ENCODE measurements at places on chromosomes 2 and 18.

DNA sequence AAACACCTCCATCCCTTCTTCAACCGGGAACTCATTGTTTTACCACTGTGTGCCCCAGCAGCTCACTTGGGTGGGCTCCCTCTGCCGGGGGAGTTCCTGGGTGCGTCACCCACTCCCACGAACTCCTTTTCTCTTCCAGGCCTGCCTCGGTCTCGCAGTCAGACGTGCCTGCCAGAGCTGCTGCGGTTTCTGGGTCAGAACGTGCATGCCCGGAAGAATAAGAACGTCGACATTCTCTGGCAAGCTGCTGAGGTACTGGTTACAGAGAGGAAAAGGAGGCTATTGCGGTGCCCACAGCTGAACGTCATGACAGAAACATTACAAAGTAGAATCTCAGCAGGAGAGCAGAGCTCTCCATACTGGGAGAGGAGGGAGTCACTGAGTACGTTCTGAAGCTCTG, 35.6 kb downstream of the COA5 start:
- no peak for DNase-seq

DNA sequence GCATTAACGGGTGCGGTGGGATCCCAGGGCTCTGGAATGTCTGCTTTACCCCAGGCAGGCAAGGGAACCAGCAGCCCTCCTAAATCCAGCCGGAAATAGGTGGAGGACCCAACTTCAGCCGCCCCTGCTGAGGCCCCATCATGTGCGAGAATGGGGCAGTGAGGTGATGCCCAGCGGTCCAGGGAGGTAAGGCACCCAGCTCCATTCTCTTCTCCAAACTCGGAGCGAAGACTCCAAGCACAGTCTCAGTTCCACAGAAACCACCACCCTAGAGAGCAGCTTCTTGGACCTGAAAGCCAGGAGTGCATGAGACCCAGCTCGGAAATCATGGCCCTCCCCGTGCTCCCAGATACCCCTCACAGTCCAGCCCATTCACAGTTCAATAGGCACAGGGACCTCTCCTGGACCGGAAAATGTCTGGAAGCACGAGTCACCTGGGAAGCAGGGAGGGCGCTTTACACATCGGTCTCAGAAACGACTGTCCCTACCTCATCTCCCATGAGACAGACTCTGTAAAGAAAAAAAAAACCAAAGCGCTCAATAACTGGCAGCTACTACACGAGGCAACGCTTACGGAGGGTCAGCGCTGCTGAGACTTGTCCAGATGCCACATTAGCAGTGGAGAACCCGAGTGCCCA, 2.0 kb downstream of the SDC1 start:
- DNase-seq, result no peak

GRCh38 chr2:25310709-25310964, 31.1 kb downstream of the DNMT3A start:
- DNase-seq, result no peak

DNA sequence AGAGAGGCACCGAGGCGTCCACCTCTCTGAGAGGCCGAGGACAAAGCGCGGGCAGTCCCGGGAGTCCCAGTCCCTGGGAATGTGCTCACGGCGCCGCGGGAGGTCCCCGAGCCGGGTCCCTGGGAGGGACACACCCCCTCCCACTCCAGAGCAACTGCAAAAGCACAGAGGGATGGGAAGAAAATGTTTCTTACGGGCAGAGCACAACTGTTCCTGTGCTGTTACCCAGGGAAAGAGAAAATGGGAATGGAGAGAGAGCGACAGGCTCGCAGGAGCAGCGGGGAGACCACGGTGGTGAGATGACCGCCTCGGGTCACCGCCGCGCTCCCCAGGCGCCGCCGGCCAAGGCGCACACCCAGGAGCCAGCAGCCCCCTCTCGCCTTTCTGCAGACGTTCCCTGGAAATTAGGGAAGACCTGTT, 1.2 kb upstream of the BCL11A start:
- no peak for DNase-seq

DNA sequence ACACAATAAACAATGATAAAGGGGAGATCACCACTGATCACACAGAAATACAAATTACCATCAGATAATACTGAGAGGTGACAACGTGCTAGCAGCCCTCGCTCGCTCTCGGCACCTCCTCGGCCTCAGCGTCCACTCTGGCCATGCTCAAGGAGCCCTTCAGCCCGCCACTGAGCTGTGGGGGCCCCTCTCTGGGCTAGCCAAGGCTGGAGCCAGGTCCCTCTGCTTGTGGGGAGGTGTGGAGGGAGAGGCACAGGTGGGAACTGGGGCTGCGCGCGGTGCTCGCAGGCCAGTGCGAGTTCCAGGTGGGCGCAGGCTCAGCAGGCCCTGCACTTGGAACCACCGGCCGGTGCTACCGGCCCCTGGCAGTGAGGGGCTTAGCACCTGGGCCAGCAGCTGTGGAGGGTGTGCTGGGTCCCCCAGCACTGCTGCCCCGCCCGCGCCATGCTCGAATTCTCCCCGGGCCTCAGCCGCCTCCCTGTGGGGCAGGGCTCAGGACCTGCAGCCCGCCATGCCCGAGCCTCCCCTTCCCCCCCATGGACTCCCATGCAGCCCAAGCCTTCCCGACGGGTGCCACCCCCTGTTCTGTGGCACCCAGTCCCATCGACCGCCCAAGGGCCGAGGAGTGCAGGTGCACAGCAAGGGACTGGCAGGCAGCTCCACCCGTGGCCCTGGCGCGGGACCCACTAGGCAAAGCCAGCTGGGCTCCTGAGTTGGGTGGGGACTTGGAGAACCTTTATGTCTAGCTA, 340.0 kb upstream of the GULP1 start:
- DNase-seq, result no peak

DNA sequence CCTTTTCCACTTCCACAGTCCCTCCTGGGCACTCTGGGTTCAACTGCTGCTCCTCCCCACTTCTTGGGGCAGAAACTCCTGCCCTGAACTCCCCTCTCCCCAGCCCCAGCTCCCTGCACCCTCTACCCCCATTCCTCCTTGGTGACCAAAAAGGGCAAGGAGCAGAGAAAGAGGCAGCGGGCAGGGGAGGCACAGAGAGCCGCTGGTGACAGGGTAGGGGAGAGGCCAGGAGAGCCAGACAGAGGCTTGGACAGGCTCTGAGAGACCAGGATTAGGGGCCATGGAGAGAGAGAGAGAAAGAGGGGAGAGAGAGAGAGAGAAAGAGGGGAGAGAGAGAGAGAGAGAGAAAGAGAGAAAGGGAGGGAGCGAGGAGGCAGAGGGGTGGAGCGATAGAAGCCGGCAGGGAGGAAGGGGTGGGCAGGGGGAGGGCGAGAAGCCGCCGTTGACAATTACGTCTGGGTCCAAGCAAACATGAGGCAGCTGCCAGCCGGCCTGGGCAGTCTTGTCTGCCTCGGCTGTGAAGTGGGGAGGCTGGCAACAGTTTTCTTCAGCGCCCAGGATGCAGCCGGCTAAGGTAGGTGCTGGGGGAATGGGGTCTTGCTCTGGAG, at the start of gene KCNIP3:
TSS of gene KCNIP3 (plus strand) at position 468 of the 608 bp plus-strand sequence. CDS start at position 560, 92 bp downstream.
- no peak for DNase-seq

DNA sequence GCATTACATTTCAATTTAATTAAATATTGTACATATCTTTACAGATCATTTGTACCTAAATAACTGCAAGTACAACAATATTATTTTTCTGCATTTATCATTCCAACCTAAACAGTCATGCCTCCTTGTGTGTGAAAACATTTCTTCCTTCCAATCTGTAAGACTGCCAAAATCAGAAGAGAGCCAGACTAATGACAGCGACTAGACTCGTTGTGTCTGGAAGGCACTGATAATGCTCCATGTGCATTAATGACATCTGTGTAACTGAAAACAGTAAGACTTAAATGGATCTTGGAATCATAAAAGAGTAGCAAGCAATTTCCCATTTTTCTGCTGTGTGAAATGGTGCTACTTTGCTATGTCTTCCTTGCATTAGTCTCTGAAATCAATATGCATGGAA, 278.0 kb upstream of the DSEL start:
- DNase-seq, result no peak

DNA sequence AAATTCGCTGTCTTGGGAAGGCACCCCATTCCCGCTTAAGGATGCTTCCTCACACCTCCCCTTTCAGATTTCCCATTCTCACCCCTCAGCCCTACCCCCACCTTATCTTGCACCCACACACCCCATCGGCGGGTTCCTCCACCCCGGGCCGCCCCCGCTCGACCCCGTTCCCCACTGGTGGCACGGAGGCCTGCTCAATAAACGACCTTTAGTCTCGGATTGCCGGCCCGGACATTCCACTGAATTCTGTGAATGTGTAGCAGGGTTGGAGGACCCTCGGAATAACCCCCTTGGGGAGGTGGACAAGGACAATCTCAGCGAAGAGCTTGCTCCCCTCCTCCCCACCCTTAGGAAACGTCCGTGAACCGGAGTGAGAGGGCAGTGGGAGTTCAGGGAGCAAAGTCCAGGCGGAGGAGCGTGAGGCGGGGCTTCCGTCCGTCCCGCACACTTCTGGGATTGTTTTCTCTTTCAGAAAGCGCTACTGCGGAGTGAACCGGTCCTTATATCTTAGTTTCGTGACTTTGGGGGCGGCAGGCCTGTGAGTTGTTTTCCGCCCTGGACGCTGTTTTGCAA, 2.8 kb upstream of the LBX2 start:
- no peak for DNase-seq
